ENCODE measurements at places on chromosomes 2 and 18.

DNA sequence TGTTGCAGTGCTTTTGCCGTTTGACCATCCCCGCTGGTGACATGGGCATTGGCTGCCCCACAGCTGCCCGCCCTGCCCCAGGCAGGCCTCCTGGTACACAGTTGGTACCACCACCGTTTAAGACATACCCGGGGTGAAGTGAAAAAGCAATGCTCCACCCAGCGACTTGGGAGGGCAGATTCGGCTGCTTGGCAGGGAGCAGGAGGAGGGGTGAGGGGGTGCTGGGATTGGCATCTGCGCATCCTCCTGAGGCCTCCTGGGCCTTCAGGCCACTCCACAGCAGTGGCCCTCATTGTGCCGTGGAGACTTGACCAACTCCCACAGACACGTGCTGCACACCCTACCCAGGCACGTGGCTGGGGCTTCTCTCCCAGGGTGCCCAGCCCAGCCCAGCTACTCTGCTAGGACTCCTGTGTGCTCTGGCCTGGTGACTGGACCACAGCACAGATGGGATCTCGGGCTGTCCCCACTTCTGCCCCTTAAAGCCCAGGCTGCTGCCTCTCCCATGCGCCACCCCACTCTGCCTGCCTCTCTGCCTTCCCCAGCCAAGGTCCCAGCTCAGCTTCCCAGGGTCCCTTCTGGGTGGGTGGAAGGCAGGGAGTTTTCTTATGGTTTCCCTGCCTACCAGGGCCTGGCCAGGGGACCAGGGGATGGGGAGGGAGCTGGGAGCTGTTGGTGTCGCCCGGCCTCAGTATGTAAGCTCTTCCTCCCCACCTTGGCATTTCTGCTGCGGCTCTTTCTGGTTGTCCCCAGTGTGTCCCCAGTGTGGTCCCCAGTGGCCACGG is 157.0 kb upstream of the HS6ST1 start:
- DNase-seq: no peak

DNA sequence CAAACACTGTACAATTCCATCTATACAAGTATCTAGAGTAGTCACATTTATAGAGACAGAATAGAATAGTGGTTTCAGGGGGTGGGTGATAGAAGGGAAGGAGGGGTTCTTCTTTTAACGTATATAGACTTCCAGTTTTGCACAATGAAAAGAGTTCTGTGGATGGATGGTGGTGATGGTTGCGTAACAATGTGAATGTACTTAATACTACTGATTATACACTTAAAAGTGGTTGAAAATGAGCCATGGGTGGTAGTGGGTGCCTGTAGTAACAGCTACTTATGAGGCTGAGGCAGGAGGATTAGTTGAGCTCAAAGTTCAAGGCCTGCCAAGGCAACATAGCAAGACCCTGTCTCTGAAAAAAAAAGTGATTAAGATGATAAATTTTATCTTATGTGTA is 85.8 kb downstream of the SETBP1 start:
- DNase-seq: no peak

DNA sequence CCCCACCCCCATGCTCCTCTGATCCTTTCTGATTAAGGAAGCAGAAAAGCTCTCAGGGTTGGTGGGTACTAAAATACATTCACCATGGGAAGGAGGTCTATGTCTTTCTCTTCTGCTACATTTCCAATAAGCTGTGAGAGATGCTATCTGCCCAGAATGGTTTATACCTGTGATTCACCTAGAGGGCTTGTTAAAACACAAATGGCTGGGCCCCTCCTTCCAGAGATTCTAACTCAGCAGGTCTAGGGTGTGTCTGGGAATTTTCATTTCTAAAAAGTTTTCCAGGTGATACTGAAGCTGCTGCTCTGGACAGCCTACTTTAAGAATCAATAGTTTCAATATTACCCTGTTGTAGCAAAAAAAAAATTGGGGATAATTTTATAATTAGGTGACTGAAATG is 772.2 kb upstream of the ZEB2 start:
- no peak for DNase-seq

DNA sequence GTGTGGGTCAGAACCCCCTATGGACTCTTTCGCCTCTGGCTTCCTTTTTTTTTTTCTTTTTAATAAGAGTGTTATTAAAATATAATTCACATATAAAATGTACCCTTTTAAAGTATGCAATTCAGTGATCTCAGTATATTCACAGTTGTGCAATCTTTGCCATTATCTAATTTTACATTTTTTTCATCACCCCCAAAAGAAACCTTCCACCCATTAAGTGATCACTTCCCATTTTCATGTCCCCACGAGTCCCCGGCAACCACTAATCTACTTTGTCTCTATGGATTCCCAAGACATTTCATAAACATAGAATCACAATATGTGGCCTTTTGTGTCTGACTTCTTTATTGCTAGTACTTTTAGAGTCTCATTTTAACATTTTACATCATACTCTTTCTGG is 38.7 kb upstream of the ANXA4 start:
- DNase-seq: no peak

DNA sequence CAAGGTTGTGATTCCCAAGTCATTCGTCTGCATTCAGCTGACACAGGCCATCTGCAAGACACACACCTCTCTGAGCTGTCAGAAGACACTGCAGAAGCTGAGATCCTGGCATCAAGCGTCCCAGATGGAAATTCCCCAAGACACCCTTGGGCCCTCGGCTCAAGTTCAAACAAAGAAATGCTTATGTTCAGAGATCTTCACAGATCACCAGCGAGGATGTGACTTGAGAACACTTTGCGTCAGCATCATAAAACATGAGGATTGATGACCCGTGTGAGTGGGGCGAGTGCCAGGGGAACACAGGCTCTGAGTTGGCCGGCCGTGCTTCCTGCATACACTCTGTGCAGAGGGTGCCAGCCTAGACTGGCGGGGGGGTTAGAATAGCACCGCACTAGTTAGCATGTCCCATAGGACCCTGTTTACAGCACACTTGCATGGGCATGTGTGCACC is 36.8 kb downstream of the KCNIP3 start:
- DNase-seq: no peak

DNA sequence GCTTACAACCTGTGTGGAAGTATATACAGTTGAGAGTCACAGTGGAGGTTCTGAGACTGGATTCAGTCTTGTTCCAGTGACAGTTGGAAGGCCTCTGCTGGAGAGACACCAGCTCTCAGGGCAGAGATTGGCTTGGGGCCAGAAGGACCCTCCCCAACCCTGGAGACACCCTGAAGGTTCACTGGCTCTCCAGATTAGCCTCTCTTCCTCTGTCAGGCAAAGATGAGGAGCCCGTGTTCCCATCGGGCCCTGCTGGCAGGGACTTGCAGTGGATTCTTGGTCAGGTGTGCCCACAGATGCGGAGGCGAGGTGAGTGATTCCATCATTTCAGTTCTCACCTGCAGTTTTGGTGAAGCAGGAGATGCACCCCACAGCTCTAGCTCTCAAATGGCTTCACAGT is 78.6 kb downstream of the FAM210A start:
- no peak for DNase-seq

- no peak for DNase-seq
Measured at GRCh38 chr2:213145715-213146242, 5.6 kb downstream of the IKZF2 start.

- DNase-seq: no peak
Measured at GRCh38 chr2:120619579-120619978, 116.1 kb upstream of the GLI2 start.

DNA sequence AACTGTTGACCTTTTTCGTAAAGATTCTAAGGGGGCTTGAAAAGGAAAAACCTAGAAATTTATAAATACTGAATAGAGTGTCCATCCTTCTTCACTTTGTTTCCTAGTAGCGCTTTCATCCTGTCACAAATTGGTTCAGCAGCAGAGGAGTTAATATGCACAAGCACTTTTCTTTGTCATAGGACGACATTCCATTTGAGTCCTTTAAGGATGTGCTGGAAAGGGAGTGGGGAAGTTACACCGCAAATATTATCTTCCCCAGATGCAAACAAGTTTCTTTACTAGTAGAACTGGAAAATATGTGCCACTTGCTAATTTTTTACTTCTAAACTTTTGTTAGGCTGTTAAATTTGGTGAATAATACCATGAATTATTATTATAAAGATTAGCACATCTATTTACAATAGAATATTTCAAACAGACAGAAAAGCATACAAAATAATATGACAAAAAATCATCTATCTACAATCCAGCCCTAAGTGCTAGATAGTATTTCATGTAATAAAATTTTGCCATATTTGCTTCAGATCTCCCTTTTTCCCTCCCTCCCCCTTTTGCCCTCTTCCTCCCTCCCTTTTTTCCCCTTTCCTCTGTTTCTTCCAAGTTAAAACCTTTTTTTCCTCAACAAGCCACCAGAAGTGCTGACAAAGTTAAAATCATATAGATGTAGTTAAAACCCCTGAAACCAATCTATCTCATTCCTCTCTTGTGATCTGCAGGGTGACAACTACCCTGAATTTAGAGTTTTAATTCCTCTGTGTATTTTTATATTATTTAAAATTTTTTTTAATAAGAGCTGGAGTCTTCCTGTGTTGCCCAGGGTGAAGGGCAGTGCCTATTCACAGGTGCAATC is 50.5 kb upstream of the MAP4K3 start:
- no peak for DNase-seq

DNA sequence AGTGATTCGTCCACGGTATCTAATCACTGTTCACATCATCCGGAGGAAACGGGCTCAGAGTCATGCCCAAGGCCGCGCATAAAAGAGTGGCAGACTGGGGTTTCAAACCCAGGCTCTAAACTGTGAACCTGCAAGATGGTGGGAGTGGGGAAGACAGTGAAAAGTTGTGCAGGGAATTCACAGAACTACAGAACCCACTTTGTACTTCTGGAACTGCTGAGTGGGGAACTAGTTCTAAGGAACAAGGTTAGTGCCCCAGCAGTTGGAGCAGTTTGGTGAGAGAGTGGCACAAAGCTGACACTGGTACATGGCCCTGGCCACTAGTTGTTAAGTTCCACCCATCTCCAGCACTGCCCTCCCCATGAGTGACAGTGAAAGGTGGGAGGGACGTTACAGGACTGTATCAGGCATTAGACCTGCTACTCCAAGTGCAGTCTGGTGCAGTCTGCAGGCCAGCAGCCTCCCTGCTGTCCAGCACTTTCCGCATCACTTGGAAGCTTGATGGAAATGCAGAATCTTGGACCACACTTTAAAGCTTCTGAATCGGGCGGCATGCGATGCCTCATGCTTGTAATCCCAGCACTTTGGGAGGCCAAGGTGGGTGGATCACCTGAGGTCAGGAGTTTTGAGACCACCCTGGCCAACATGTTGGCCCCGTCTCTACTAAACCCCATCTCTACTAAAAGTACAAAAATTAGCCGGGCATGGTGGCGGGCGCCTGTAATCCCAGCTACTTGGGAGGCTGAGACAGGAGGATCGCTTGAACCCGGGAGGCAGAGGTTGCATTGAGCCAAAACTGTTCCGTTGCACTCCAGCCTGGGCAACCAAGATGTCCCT is 47.3 kb downstream of the C2orf42 start:
- no peak for DNase-seq

GRCh38 chr2:172031536-172031935 is 31.8 kb downstream of the METAP1D start:
- DNase-seq: no peak

DNA sequence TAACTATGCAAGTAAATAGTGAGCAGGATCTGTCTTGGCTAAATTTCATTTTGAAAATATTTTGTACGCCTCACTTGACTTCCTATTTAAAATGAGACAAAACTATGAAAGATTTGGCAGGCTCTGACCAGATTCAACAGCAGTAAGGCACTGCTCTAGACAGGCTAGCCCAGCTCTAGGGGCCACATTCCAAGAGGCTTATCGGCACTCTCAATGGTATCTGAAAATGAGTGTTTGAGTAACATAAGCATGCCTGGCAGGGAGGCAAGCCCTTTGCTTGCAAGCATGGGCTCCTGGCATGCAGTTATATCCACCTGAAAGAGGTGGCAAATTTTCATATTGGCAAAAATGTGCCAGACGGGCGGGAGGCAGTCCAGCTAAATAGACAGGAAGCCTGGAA is 10.5 kb downstream of the CAPN13 start:
- DNase-seq: no peak

DNA sequence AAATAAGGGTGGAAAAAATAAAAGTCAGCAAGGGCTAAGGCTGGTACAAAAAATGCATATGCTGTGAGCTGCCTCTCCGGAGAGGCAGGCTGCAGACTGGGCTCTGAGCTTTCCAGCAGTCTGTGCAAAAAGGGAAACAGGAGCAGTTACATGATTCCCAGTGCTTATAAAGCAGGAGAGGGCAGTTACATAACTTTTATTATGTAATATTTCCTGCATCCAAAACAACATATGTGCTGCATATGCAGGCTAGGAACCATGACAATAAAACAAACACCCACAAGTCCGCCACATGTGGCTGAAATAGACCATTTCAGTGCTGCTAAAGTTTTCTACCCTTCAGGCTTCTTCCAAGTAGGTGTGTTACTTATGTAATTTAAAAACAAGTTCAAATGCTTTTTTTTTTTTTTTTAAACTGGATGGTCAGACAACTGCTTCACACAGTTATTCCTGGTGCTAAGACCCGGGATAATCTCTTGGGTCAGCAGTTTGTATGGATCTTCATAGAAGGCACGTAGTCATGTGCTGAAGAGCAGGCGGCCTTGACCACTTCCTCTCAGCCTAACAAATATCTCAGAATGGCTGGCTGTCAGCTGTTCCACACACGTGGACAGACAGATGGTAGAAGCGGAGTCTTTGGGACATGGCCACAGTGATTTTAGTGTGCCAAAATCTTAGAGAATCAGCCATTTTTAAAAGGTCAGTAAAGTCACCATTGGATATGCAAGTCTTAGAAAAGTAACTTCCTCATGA is 43.5 kb downstream of the ARMC9 start:
- DNase-seq: no peak

DNA sequence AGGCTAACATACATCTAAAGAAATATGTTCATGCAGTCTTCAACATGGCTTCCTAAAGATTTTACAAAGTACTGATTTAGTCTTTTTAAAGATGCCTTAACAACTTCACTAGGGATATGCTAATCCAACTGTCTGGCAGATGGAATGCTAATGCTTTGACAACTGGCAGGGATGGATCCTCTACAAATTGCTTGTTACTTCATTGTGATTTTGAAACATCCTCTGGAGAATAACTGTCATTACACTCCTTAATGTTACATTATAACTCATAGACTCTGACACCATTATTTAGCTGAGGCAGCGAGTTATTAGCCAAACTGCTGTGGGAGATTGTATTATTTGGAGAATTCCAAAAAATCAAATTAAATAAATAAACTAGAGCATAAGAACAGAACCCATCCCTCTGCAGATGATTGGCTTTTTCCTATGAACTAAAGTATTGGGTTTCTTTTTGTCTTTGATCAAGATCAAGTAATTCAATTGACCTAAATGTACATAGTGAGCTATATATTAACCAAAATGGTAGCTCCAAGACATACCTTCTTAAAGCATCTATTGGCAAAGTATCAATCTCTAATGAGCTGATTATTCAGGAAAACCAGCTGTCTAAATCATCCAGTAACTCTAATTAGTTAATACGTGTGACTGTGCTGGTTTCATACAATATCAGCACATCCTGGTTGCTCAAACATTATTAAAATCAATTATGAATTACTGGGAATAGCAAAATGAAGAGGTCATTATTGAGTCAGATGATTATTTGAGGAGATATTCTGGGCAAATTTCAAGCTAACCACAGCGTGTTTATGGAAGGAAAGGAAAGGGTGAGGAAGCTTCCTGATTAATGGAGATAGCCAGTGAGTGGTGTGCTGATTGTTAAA is 321.3 kb upstream of the TFPI start:
- DNase-seq: no peak
